ENCODE measurements at places on chromosomes 16 and 17.

- DNase-seq: no peak
These were observed 184.6 kb upstream of the WSB1 start for GRCh38 chr17:27109346-27109745.

GRCh38 chr17:75249564-75249963 is 11.8 kb downstream of the GGA3 start:
- DNase-seq: no peak

- DNase-seq: no peak
These were observed 26.8 kb downstream of the MARCHF10 start for GRCh38 chr17:62781356-62781755.

DNA sequence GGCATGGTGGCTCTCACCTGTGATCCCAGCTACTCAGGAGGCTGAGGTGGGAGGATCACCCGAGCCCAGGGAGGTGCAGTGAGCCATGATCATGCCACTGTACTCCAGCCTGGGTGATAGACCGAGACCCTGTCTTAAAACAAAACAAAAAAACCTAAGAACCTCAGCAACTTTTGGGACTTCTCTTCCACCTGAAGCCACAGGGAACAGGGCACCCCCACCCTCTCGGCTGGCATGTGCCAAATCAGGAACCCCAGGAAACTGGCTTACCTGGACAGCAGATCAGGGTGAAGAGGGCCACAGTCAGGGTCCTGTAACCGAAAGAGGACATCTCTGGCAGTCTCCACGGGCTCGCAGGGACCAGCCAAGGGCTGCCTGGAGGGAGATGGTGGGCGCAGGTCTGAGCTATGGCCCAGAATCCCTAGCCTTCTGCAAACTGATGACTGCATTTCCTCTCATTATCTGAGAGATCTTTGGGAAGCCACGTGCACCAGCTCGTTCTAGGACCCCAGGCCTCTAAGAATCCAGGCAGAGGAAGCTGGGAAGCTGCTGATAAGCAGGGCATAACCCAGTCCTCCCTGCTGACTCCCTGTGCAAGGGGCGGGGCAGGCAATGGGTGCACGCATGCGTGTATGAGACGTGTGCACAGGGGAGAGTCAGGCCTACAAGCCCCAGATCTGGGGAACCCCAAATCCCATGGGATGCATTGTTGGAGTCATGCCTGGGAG is 8.4 kb downstream of the PRR29 start:
- DNase-seq: no peak

DNA sequence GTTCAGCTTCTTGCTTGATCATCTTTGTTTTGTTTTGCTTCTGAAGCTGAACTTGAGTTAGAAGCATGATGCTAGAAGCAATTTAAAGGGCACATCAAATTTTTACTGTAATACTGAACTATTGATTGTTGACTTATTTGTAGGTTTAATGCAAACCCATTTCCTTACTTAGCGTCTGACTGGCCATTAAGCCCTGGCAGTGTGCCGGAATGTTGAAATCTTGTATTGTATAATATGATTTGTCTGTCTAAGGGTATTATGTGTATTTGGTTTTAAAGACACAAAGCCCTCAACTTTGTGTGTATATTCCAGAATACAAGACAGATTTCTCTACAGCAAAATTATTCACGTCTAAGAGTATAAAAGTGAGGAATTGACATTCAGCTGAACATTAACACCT is 39.7 kb downstream of the NUP93 start:
- no peak for DNase-seq

DNA sequence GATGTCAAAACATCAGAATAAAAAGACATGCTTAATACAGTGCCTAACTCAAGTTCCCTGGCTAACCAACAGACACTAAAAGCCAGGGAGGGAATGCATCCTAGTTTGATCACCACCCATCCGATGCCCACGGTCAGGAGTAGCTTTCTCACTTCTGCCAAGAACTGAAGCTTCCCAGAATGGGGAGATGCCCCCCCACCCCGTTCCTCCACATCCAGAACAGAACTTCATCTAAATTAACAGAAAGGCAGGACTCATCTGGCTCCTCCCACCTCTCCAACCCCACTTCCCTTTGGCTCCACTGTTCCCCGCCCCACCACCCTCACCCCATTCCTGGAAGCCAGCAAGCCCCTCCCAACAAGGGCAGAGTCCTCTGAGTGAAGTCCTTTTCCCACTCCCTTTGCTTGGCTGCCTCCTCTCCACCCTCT is 33.7 kb downstream of the GDE1 start:
- DNase-seq: no peak

GRCh38 chr16:53692146-53692545 is 11.5 kb downstream of the RPGRIP1L start:
- no peak for DNase-seq

DNA sequence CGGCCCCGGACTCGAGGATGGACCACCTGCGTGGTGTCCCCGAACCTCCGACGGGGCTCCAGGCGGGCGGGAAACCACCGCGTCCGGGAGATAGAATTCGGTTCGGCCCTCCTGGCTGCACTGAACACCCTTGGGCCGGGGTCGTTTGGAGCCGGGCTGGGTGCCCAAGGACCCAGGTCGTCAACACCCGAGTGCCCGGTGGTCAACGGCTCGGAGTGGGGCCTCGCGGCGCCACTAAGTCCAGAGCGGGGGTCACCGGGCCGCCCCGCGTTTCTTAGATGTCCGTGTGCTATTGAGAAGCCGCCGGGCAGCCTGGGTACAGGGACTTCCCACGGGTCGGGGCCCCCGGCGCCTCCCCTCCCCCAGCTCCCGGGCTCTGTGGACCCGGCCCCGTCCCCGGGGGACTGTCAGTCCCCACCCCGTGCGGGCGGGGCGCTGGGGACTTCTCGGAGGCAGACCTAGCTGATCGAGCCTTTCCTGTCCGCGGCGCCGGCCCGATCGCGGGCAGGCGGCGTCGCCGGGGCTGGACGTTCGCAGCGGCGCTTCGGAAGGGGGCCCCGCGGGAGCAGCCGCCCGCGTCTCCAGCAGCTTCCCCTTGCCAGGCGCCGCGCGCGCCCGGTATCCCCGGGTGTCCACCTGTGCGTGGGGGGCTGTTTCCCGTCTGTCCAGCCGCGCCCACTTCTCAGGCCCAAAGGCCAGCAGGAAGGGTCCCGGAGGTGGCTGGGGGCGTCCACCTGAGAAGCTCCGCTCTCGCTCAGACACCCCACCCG is 655 bp upstream of the NPTX1 start:
- DNase-seq: no peak

DNA sequence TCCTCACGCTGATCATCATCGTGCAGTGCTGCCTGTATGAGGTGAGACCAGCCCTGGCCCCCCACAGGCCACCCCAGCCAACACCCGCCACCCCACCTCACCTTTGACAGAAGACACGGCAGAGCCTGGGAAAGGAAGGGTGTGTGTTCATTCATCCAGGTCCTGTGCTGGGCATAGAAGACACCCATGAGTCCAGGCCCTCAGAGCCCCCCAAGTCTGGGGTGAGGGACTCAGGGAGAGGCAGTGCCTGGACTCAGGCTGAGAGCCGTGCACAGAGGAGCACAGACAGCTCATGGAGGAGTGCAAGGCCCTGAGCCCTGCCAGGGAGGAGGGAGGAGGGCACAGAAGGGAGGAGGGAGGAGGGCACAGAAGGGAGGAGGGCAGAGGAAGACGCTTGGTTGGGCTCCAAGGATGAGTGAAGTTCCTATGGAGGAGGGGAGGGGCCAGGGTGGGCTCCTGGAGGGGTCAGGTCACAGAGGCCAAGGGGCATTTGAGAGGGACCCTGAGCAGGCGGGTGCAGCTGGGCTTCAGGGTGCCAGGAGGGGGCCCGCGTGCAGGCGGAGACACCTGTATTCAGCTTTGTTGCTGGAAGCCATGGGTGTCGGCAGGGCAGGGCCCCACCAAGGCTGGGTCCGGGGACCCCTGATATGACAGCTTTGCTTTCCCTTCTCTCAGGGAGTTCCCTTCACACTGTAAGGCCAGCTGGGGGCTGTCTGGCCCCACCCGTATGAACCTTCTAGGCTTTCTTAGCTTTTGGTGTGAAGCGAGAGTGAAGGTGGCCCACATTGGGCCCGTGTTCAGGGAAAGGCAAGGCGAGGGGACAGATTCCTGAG is 11.4 kb downstream of the TAX1BP3 start:
- no peak for DNase-seq

- no peak for DNase-seq
These were observed 64.1 kb downstream of the PIPOX start for GRCh38 chr17:29107084-29107483.

DNA sequence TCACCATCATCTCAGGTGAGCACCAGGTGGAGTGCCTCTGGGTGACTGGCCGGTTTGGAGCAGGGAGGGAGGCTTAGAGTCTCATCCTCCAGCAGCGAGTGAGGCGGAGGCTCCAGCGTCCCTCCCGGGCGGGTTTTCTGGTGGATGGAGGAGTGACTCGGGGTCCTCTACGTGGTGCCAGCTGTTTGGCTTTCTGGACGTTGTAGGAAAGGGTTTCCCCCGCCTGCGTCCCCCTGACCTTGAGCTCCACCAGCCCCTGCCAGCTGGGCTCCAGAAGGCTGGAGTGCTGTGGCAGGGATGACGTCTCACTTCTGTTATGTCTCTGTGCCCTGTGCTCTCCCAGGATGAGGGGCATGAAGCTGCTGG is 522 bp downstream of the DNASE1 start:
- no peak for DNase-seq

DNA sequence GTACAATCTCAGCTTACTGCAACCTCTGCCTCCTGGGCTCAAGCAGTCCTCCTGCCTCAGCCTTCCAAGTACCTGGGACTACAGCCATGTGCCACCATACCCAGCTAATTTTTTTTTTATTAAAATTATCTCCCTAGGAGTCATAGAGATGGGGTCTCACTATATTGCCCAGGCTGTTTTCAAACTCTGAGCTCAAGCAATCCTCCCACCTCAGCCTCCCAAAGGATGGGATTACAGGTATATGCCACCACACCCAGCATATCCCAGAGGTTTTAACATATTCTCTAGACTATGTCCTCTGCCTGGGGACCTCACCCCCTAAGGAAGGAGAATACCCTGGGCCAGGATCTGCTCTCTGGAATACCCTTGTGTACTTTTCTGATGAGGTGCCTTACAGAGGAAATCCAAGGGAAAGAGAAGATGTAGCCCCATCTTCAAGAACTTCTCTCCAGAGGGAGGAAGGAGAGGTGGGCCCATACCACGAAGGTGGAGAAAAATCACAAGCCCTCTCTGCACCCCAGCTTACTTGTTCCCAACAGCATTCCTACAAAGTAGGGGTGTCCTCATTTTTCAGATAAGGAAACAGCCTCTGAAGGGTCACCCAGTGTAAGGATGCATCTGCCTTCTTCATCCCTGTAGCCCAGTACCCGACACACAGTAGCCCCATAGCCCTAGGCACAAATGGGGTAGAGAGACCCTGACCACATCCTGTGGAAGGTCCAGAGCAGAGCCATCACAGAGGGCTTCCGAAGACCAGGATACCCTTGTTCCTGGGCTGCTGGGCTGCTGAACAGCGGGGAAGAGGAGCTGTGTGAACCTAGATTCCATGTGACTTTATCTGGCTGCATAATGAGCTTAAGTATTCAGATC is 151.6 kb downstream of the SOCS1 start:
- no peak for DNase-seq

DNA sequence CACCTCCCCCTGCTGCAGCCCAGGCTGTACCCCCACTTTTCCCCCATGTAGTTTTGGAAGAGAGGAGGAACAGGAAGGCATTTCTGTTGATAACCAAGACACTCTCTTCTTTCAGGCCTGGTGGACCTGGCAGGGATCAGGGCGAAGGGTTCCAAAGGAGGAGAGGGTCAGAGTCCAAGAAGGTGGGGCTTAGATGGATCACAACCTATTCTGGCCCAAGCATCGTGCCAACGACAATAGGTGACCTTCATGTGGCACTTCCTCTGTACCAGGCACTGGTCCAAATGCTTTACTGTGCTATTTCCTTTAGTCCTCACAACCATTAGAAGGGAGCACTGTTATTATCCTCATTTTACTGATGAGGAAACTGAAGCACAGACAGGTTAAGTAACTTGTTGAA is 84.3 kb downstream of the TMEM132E start:
- no peak for DNase-seq

- DNase-seq: no peak
These were observed at the start of gene MT3 for GRCh38 chr16:56589141-56590039. Gene MT3, plus strand, starts transcription at chr16:56589528. Its CDS starts 63 bp downstream, at chr16:56589591.
